ENCODE measurements at places on chromosomes 5 and 9. TPM values are rescaled to one million over a fixed set of nuclear protein-coding genes. Genes with fewer than 3 reads are reported as not detected.

- DNase-seq, result no peak
Measured at GRCh38 chr9:125972012-125972729, 225.0 kb downstream of the PBX3 start.

GRCh38 chr5:174384509-174384947 lies 339.0 kb downstream of the NSG2 start:
- no peak for DNase-seq

SNX18 gene
- 38.7 TPM for total RNA-seq

FUBP3 gene
- 53.8 TPM for total RNA-seq

DNA sequence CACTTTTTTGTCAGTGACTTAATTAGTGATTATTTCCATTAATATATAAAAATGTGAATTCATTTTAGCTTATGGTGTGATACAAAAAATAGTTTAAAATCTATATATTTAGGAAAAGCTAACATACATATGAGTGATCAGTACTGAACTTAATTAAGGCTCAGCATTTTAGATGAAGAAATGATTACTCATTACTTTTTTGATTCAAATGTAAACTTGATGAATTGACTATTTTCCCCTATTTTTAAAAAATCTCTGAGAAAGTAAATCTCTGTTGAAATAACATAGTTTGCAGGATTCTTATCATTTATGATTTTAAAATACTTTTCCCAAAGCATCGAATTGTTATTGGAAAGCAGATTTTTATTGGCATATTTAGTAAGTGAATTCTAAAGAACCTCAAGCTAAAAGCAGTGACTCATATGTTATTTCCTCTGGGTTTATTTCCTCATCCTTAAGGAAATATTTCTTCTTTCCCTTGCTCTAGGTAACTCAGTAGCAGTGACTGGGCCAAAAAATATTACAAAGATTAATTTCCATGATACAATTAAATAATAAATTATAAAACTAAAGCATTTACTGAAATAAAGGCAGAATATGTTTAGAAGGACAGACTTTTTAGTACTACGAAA lies 290.6 kb downstream of the FER start:
- no peak for DNase-seq

DNA sequence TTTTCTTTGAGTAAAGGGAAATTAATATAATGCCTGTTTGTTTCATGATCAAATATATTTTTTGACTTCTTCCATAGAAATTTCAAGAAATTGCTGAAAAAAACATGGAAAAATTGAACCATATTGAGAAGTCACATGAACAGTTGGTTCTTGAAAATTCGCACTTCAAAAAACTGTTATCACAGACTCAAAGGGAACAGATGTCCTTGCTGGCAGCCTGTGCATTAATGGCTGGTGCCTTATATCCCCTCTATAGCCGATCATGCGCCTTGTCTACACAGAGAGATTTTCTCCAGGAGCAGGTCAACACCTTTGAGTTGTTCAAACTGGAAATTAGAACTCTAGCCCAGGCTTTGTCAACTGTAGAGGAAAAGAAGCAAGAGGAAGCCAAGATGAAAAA lies 191.4 kb downstream of the CCDC171 start:
- DNase-seq, result no peak

- DNase-seq, result no peak
Measured at GRCh38 chr5:136674178-136674577, 308.8 kb upstream of the TRPC7 start.

GRCh38 chr9:33393581-33393980 lies 8.8 kb downstream of the AQP7 start:
- no peak for DNase-seq

DNA sequence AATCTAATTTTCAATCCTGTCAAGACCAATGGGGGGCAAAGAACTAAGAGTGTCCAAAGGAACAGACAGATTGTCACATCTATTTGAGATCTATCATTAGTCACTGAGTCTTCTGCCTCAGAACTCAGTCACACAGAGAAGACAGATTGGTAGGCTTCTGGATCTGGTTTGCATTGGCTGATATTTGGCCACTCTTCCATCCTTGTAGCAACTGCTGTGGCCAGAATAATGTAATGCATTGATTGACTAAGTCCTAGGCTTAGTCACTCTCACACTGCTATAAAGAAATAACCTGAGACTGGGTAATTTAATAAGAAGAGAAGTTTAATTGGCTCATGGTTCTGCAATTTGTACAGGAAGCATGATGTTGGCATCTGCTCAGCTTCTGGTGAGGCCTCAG lies 458.5 kb downstream of the ACTL7B start:
- DNase-seq, result no peak

CDX1 gene
- not detected for total RNA-seq

GRCh38 chr5:155189981-155190380 lies 176.4 kb downstream of the KIF4B start:
- DNase-seq, result no peak

DNA sequence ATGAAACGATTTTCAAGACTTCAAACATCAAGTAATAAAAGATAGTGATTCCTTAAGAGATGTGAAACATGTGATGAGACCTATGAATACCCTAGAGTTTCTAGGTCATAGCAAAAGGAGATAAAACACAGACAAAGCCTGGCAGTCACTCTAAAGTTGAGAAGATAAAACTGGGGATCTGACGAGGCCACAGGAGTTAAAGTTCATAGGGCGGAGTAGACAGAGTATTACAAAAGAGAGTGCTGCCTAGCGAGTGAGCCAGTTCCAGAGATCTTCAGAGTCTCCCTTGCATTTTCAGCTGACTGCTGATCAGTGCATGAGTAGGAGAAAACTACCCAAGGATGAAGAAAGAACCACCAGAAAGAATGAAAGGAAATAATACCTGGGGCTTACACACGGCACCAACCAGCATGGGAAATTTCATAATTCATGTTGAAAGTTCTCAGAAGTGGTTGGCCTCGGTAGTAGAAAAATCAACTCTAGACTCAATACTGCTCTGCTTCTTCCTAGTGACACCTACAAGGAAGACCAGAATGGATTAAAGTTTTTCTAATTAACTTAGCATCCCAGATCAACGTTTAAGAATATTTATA lies 30.4 kb downstream of the FBXO4 start:
- no peak for DNase-seq

DNA sequence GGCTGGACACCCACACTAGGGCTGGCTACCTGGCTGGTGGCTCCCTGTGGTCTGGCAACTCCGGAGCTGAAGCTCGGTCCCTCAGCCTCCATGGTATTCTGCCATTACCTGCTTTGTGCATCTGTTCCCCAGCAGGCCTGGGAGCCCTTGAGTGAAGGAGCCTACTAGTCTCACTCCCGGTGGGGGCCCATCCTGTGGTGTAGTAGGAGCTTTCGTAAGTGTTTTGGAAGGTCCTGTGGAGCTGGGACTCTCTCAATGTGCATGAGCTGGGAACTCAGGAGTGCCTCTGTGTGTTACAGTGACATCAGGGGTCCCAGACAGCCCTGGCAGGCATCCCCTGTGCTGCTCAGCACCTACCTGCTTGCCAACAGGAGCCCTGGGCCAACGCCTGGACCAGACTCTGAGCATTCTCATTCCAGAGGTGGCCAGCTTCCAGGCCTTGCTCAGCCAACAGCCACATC lies 267.1 kb downstream of the GADD45G start:
- peak; percentile 50 for DNase-seq

DNA sequence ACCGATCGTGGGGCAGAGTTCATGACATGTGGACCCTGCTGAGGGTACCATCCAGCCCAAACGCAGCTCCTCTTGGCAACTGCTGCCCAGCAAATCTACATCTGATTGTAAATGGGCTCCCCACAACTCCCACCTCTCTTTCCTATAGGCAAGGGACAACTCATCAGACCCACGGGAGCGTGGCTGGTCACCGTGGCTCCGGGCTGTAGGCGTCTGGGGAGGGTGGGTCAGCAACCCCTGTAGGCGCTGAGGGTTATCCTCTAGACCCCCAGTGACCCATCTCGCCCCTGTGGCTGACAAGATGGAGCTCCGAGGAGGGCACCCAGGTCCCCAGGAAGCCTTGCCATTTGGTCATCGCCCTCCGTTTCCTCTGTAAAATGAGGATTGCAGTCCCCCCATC lies 122.4 kb downstream of the ZNF354C start:
- DNase-seq, result no peak

DNA sequence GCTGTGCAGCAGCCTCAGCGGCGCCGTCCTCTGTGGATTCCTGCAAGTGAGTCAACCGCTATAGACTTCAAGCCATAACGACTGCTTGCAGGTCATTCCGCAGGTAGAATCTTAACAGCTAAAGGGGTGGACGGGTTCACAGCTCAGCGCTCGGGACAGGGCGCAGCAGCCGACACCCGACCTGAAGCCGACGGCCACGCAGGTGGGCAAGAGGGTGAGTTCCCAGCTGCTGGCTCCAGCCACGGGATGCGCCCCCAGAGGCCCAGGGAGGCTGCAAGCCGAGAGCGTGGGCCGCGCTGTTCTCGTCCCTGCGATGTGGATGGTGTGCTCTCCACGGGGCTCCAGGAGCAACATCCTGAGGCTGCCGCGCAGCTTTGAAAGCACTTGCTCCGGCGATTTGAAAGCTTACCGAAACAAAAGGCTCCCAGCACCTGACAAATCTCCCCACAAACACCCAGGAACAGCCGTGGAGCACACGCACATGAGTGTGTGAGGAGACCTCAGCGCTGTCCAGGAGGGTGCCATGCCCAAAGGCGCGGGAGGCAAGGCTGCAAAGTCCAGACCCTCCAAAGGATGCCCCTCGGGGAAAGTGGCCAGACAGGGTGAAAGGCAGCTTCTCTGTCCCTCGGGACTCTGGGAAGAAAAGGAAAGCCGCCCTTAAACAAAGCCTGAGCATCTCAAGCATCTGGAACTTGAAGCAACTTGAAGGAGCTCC lies 48.7 kb downstream of the EXD3 start:
- peak; percentile 48 for DNase-seq

PLAC8L1 gene
- total RNA-seq, result not detected

SMIM33 gene
- total RNA-seq, result not detected

- no peak for DNase-seq
Measured at GRCh38 chr9:88980740-88981203, 10.5 kb upstream of the S1PR3 start.

- DNase-seq, result no peak
Measured at GRCh38 chr9:5185220-5185840, at the start of gene INSL6. INSL6 (minus strand) TSS chr9:5185639; CDS start chr9:5185602, 37 bp downstream.

- no peak for DNase-seq
Measured at GRCh38 chr9:8680658-8681057, 881.1 kb upstream of the DMAC1 start.

PTGER4 gene
- 17.1 TPM for total RNA-seq

DNA sequence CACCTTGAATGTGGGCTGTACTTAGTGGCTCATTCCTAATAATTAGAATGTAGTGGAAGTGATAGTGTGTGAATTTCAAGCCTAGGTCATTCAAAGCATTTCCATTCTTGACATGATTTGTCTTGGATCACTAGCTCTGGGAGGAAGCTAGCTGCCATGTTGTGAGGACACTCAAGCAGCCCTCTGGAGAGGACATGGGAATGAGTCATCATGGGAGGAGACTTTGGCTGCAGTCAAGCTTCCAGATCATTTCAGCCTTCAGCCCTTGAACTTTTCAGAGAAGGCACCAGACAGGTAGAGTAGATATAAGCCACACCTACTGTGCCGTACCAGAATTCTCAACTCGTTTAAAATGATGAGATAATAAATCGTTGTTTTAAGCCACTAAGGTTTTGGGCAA lies 506.9 kb downstream of the ZNF608 start:
- no peak for DNase-seq

DNA sequence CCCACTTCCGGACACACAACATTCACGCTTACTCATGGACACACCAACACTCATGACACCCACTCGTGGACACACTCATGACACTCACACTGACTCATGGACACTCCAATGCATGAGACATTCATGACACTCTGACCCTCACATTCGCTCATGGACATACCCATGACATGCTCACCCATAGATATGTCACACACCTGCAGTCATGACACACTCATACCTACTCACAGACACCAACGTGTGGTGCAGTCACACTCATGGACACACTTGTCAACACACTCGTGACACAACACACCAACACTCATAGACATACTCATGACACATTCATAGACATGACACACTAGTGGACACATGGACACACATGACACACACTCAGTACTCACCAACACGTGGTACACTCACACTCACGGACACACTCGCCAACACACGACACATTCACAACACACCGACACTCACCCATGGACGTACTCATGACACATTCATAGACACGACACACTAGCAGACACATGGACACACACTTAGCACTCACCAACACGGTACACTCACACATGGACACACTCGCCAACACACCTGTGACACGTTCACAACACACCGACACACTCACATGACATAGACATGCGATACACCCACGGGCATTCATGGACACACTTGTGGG lies 73.4 kb downstream of the PHF2 start:
- peak; percentile 25 for DNase-seq

DNA sequence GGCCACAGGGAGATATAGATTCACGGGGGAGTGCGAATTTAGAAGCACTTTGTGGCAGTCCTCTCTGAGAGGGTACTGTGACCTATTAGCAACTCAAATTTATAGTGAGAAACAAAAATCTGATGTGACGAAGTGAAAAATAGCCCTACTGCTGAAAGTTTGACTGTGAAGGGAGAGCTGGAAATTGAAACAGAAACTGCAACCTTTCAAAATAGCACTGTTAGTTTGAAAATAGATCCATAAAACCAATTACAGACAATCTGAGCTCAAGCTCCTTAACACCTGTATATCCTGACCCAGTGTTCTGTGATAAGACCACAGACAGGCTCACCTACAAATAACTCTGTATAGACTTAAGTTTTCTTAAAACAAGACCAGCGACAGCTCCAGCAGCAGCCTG lies 420.1 kb downstream of the IRX1 start:
- DNase-seq, result no peak

DNA sequence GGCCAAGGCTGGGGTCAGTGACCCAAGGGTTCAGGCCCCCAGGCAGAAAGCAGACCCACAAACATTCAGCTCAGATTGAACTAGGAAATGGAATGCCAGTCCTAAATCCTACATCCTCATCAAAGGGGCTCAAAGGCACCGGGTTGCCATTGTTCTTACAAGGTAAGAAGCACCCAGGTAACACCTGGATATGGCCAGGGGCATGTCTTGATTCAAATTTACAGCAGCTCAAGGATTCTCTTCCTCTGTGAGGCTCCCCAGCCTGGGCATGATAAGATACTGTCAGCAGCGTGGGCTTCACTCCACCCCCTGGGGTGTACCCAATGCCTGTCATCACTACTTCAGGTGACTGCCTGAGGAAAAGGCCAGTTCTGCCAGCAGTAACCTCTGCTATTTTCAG lies 92.1 kb upstream of the FSTL4 start:
- DNase-seq, result no peak

DNA sequence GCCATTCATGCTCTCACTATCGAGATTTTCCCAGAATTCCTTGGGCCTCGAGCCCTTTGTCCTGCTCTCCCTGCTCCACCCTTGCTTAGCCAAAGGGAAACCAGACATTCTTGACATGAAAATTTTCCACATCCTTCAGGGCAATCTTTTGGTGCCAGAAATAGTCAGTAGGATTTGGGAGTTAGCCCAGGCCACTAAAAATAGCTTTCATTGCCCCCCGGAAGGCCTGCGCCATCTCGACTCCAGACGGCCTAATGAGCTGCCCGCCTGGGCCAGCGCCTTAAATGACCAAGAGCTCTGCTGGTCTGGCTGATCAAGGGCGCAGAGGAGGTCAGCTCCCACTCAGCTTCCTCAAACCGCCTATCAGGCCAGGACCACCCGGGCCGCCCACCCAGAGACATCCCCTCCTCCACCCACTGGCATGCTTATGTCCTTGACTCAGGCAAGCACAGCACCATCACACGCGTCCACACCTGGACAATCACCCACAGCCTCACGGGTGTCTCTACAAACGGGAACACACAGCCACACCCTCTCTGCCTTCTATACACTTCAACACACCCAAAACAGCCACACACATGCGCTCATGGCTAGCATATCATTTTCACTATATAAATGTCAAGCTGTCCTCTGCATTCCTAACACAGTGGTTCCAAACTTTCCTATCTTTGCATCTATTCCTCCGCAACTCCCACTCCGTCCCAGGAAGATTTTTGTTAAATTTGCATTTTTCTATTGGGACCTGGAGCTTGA lies 20.9 kb downstream of the DUSP1 start:
- DNase-seq, result peak; percentile 57
